ENCODE measurements at places on chromosomes 3 and 15. TPM values are rescaled to one million over a fixed set of nuclear protein-coding genes. Genes with fewer than 3 reads are reported as not detected.

AADACL2 gene
- total RNA-seq: not detected

BCL2A1 gene
- 18.5 TPM for total RNA-seq

DNAH12 gene
- total RNA-seq: 0.03 TPM

ZNF80 gene
- total RNA-seq: not detected

IMPG2 gene
- total RNA-seq: not detected

P4HTM gene
- 12.4 TPM for total RNA-seq

TGM5 gene
- total RNA-seq: not detected

BBS4 gene
- 18.1 TPM for total RNA-seq

IL12A gene
- 0.59 TPM for total RNA-seq

LTK gene
- 0.06 TPM for total RNA-seq

CCDC39 gene
- total RNA-seq: not detected

IL5RA gene
- not detected for total RNA-seq

SLC2A2 gene
- not detected for total RNA-seq

MUSTN1 gene
- total RNA-seq: not detected

SPRED1 gene
- 7.5 TPM for total RNA-seq

CHDH gene
- total RNA-seq: 1.9 TPM

TMEM266 gene
- 0.09 TPM for total RNA-seq

CAPN3 gene
- 0.32 TPM for total RNA-seq

CSPG4 gene
- 0.06 TPM for total RNA-seq

ZBTB11 gene
- 9.6 TPM for total RNA-seq

PPCDC gene
- 16.2 TPM for total RNA-seq

LIPC gene
- total RNA-seq: 0.11 TPM

CACNA1D gene
- total RNA-seq: 0.61 TPM

WDR49 gene
- total RNA-seq: not detected

ARRDC4 gene
- total RNA-seq: 0.19 TPM

HYAL1 gene
- 0.44 TPM for total RNA-seq

All from A549 treated with CORT108297 at 1 μM for 4 hours (cell line).